ENCODE measurements at places on chromosomes 11 and 22.

- no peak for DNase-seq
Observed at GRCh38 chr22:32743046-32743445, 58.5 kb upstream of the TIMP3 start.

GRCh38 chr11:64723907-64724862 is 1.2 kb upstream of the NRXN2 start:
- no peak for DNase-seq

DNA sequence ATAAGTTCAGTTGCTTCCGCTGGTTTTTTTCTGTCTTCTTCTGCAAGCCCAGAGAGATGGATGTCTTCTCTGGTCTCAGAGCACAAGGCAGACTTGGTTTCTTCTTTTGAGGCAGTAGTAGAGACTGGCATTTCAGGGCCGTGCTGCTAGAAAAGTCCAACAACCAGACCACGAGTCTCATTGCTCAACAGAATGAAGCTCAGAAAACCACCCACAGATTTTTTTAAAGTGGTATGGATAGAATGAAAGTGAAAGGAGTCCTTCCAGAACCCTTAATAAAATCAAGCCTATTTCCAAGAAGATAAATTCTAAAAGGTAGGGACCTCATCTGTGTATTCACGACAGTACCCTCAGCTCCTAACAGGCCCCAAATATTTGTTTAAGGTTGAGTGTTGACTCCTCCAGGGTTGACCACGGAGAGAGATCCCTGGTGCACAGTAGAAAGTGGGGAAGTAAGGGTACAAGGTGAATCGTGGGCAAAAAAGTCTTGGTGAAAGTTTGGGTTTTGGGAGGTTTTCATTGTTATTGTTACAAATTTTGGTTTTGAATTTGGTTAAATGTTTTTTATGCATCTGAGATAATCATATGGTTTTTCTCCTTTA is 43.6 kb upstream of the DDX6 start:
- DNase-seq: no peak

GRCh38 chr11:10302744-10303557 is 1.9 kb upstream of the ADM start:
- peak; percentile 58 for DNase-seq

- no peak for DNase-seq
Observed at GRCh38 chr22:27499121-27499520, 302.4 kb downstream of the MN1 start.

DNA sequence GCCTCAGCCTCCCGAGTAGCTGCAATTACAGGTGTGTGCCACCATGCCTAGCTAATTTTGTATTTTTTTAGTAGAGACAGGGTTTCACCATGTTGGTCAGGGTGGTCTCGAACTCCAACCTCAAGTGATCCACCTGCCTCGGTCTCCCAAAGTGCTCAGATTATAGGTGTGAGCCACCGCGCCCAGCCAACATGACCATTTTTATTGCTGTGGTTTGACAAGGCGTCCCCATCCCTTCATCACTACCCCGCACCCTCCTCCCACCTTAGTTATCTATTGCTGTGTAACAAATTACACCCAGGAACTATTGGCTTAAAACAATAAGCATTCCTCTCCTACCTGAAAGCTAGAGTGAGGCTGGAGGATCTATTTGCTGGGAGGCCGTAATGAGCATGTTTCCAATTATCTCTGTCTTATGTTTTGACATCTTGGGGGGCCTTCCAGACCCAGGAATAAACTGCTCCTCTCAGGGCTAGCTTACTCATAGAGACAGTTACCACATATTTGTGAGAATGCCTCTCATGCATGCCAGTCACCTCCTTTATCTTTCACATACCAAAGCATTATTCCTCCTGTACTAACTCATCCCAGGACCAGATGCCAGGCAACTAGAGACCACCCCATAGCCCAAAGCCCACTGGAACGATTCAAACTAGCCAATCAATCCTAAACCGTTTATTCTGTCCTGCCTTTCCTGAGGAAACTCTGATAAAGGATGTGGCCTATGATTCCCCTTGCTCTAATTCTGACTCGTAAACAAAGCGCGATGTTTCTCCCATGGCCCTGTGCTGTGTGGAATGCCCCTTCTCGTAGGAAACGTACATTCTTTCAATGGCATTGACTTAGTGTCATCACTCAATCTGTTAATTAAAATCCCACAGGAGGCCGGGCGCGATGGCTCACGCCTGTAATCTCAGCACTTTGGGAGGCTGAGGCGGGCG is 19.4 kb downstream of the SNU13 start:
- no peak for DNase-seq

GRCh38 chr11:132549561-132549960 is 982.7 kb downstream of the OPCML start:
- DNase-seq: no peak

GRCh38 chr22:22720201-22720723 is 75.8 kb downstream of the GGTLC2 start:
- peak; percentile 75 for DNase-seq

DNA sequence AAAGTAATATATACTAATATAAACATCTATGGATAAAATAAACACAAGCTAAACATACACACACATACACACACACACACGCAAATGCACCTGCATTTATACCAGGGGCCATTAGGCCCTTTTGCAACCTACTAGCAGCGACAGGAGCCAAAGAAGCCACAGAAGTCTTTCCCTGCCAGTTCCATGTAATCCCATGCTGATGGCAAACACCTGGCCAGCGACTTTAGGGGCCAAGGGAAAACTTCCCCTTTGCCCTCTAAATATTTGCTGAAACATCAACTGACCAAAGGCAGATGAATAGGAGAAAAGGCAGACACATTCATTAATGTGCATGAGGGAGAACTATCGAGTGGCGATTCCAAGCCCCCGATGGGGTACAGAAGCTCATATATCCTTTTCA is 14.8 kb upstream of the P2RY2 start:
- no peak for DNase-seq

GRCh38 chr11:112113539-112114457 is 27.1 kb downstream of the SDHD start:
- peak; percentile 68 for DNase-seq

GRCh38 chr11:24900514-24900913 is 403.7 kb downstream of the LUZP2 start:
- no peak for DNase-seq

DNA sequence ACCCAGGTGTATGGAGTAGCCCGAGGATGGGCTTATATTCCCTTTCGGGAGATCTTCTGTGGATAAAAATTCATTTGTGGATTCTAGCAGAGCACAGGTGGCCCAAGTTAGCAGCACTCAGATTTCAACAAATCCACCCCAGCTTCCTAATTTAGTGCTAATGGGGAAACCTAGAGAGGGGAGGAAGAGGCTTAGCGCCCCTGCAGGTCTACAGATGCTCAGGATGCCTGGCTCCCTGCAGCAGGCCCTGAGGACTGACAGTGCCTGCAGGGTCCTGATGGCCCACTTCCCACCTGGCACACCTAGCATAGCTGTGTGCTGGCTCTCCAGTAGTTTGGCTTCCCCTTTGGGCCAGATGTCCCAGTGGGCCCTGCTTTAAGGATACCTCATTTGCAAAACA is 6.5 kb downstream of the DGAT2 start:
- DNase-seq: no peak

GRCh38 chr11:86922225-86922624 is 33.0 kb downstream of the FZD4 start:
- no peak for DNase-seq

DNA sequence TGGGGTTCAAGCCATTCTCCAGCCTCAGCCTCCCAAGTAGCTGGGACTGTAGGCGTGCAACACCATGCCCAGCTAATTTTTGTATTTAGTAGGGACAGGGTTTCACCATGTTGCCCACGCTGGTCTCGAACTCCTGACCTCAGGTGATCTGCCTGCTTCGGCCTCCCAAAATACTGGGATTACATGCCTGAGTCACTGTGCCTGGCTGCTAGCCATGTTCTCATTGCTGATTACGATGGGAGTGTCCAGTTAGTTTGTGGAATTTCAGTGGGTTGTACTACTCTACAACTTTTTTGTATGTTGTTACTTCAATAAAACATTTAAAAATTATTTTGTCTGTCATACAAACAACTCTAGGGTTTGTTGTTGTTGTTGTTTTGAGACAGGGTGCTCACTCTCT is 4.8 kb upstream of the VPS11 start:
- DNase-seq: no peak

DNA sequence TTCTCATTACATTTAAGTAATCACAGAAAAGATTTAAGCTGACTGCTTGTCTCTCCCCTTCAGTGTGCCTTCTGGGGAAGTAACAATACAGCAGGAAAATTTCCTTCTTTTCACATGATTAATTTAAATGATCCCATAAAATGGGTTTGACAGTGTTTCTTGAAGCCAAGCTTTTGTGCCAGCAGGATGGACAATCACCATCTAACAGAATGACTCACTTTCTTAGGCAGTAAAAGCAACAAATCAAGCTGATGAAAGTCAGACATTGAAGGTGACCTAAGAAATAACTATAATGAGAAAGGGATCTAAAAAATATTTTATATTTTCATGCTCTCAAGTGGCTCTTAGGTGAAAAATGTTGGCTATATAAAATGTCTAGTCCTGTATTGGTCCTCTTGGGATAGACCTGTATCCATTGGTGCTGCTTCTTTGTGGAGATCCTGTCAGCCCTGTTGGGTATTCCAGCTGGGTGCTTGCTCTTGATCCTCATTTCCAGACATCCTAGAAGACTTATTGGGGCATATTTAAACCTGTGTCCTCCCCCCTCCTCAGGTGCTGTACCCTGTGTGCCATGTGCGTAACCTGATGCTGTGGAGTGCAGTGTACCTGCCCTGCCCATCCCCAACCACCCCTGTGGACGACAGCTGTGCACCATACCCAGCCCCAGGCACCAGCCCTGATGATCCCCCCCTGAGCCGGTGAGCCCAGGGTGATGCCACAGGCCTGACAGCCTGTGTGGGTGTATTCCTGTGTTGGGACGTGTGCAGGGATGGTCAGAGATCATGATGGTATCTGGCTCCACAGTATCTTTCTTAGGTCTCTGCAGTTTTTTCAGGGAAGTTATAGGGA is 62.7 kb upstream of the HORMAD2 start:
- no peak for DNase-seq

GRCh38 chr11:12794576-12795230 is 120.5 kb downstream of the TEAD1 start:
- DNase-seq: no peak

DNA sequence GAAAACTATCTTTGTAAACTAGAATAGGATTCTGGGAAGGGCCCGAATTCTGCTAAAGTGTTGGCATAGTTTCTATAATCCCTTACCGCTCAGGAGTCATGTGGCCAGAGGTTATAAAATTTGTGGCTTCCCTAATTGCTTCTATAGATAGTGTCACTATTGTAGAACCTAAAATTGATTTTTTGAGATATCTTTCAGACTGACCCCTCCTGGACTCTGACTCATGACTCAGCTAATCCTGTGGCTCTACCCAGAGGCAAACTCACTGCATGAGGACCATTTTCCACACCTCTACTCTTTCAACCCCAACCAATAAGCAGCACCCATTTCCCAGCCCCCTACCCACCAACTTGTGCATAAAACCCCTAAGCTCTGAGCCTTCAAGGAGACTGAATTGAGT is 61.8 kb upstream of the PRSS23 start:
- no peak for DNase-seq

DNA sequence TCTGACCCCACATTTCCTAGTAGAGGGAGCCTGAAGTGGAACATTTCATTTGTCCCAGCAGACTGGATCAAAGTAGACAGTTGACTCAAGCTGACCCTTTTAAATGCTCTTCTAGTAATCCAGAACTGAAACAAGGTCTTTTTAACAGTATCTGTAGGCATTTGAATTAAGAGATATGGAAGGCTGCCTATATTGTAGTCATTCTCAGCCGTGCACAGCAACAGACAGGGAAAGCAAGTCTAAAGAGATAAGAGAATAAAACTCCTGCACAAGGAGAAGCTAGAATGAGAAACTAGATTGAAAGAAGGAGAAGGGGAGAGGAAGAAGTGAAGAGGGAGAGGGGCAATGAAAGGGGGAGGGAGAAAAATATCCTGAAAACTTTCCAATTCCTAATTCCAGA is 180.6 kb upstream of the MTMR2 start:
- DNase-seq: no peak

DNA sequence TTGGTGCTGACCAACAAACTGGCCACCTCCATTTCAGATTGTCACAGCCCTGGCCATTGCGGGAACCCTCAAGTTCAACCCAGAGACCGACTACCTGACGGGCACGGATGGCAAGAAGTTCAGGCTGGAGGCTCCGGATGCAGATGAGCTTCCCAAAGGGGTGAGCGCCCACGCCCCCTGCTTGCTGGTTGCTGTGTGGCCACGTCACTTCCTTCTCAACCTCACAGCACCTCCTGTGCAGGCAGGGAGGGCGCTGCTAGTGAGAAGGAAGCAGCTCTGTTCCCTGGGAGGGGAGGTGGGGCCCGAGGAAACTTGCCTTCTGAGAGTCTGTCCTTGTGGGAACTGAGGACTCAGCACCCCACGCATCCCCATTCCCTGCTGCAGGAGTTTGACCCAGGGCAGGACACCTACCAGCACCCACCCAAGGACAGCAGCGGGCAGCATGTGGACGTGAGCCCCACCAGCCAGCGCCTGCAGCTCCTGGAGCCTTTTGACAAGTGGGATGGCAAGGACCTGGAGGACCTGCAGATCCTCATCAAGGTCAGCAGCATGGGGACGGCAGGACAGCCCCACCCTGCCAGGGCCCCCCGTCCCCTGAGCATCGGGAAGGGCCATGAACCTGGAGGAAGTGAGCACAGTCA is 19.3 kb downstream of the POLR3H start:
- DNase-seq: peak; percentile 55

GRCh38 chr11:96123301-96123700 is 199.4 kb upstream of the MTMR2 start:
- DNase-seq: no peak

DNA sequence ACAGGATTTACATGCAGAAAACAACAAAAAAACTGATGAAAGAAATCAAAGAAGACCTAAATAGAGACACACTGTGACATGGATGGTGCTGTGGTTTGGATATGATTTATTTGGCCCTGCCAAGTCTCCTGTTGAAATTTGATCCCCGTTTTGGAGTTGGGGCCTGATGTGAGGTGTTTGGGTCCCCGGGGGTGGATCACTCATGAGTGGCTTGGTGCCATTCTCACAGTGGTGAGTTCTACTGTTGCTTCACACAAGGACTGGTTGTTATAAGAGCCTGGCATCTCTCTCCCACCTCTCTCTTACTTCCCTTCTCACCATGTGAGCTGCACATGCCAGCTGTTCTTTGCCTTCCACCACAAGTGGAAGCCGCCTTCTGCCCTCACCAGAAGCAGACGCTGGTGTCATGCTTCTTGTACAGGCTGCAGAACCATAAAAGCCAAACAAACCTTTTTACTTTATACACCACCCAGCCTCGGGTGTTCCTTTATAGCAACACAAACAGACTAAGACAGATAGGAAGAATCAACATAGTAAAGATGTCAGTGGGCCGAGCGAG is 7.8 kb upstream of the RTL6 start:
- no peak for DNase-seq
